ENCODE measurements at places on chromosomes 2 and 18. TPM values are rescaled to one million over a fixed set of nuclear protein-coding genes. Genes with fewer than 3 reads are reported as not detected.
A peak's percentile ranks its signal among the peaks of the same experiment; 100 is the strongest.

DNA sequence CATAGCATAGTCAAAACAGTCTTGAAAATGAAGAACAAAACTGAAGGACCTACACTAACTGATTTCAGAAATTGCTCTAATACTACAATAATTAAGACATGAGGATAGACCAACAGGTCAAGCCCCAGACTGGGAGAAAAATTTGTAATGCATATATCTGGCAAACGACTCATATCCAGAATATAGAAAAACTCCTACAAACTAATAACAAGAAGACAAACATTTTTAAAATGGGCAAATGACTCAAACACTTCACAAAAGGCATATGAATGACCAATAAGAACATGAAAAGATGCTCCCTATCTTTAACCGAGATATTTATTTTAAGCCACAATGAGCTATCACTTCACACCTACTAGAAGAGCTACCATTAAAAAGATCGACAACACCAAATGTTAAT, 14.2 kb downstream of the TGFBRAP1 start:
- no peak for DNase-seq

- DNase-seq, result no peak
Observed at GRCh38 chr18:68960355-68960754, 162.5 kb downstream of the CCDC102B start.

DNA sequence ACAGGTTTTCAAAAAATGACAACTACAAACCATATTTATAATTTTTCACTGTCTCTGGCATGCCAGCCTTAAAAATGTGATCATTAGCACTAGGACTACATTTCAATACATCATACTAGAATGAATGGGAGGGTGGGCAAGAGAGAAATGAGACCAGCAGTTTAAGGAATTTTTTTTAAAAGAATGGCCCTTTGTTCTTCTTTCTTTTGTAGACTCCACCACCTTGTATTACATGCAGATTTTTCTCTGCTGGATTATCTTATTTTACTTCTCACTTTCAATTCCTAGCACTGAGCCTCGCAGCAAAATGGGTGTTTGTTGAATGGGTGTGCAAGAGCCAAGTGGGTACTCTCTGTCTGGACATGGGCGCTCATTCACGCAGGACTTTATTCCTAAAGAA, 39.9 kb downstream of the FRZB start:
- no peak for DNase-seq

- no peak for DNase-seq
Observed at GRCh38 chr2:60460577-60461420, 92.7 kb downstream of the BCL11A start.

GRCh38 chr18:40380686-40381439, 1574.2 kb upstream of the PIK3C3 start:
- DNase-seq, result no peak

GRCh38 chr2:27494944-27495554, at the start of gene FNDC4:
Gene FNDC4, minus strand, starts transcription at chr2:27495200. Its CDS starts 521 bp downstream, at chr2:27494679.
- DNase-seq, result peak; percentile 43

DNA sequence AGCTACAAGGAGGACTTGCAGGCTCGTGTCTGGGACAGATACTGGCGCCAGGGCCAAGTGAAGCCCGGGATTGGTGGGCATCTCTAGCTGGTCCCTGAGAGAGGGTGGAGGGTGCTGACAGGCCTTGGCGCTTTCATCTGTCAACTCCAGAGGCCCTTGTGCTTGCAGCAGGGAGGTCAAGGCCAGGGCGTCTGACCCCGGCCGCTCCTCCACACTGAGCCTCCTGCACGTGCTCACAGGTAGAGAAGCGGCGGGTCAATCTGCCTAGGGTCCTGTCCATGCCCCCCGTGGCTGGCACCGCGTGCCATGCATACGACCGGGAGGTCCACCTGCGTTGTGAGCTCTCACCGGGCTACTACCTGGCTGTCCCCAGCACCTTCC, 9.5 kb downstream of the CAPN10 start:
- no peak for DNase-seq

- no peak for DNase-seq
Observed at GRCh38 chr2:150997066-150997465, 264.6 kb downstream of the RBM43 start.

GRCh38 chr2:127558911-127559310, 23.4 kb downstream of the MYO7B start:
- DNase-seq, result no peak

DNA sequence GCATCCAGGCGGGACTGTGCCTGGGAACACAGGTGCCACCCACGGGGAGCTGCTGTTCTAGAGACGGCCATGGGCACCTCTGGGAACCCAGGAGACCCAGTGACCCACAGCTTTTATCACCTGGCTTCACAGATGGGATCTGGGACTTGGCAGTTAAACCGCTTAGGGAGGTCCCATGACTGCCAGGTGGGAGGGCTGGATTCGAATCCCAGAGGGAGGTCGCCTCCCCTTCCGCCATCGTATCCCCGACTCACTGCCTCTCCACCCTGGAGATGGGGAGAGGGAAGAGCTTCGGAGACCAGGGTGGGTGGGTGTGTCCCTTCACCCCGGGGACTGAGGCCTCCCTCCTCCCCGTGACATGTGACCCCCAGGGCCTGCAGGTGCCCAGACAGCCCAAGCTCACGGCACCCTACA, 169.4 kb downstream of the RTP5 start:
- DNase-seq, result no peak

GRCh38 chr2:223032187-223033142, 19.5 kb upstream of the KCNE4 start:
- DNase-seq, result no peak

- no peak for DNase-seq
Observed at GRCh38 chr2:197217541-197217940, 93.0 kb downstream of the ANKRD44 start.

GRCh38 chr2:121170577-121170976, 114.4 kb downstream of the TFCP2L1 start:
- no peak for DNase-seq

- no peak for DNase-seq
Observed at GRCh38 chr2:225773148-225773547, 373.6 kb downstream of the NYAP2 start.

- DNase-seq, result no peak
Observed at GRCh38 chr2:205593891-205594290, 88.4 kb upstream of the NRP2 start.

GRCh38 chr2:173491418-173491817, 136.7 kb downstream of the CDCA7 start:
- DNase-seq, result no peak

GRCh38 chr2:109478906-109479493, 134.8 kb downstream of the SEPTIN10 start:
- no peak for DNase-seq

- no peak for DNase-seq
Observed at GRCh38 chr18:75200071-75200470, 8.9 kb downstream of the PTGR3 start.

DNA sequence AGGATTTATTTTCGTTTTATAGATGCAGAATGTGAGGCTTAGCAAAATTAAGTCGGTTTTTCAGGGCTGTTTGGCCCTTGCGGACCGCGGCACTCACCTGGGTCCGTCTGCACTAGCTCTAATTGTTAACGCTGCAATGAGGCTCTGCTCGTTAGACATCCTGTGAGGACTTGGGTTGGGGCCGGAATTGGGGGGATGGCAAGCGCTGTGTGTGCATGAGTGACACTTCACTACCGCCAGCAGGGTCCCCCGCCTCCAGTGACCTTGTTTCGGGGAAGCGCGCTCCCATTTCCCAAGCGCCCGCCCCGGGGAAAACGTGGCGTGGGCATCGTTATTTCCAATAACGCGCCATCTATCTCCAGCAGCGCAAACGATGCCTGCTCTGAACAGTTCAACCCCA, 54.2 kb downstream of the KCNG2 start:
- DNase-seq, result no peak

GRCh38 chr2:45627911-45628310, 16.8 kb upstream of the SRBD1 start:
- no peak for DNase-seq

DNA sequence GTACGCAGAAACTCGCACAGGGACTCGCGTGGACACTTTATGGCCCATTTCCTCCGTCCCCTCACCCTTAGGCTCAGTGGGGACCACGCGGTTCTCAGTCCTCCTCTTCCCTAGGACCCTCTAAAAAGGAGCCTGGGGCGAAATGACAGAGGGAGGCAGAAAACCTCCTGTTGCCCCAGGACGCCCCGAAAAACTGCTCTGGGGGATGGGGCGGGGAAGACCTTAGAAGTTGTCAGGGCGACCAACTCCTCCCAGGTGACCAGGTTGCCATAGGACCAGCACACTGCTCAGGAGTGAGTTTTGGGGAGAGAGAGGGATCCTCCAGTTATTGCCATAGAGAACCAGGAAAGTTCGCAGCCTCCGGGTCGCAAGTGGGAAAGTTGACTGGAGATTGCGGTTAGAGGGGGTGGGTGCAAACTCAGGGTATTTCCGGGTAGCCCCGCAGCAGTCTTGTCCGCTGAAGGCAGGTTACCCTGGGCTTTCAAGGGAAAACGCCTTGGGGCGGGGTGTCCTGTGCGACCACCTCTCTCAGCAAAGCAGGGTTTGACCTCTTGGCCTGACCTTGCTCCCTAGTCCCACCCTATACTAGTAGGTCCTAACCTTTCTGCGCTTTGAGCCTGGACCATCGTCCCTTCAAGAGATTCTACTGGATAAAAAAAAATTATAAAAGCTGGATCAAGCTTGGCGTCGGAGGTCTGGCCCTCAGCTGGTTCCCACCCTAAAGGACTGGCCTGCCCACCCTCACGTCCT, 7.8 kb upstream of the PAX3 start:
- DNase-seq, result no peak

GRCh38 chr2:175111200-175111657, 56.8 kb downstream of the ATF2 start:
- no peak for DNase-seq

GRCh38 chr2:160267022-160267421, 67.0 kb upstream of the ITGB6 start:
- no peak for DNase-seq

- DNase-seq, result no peak
Observed at GRCh38 chr2:20222769-20223406, 2.0 kb downstream of the SDC1 start.

DNA sequence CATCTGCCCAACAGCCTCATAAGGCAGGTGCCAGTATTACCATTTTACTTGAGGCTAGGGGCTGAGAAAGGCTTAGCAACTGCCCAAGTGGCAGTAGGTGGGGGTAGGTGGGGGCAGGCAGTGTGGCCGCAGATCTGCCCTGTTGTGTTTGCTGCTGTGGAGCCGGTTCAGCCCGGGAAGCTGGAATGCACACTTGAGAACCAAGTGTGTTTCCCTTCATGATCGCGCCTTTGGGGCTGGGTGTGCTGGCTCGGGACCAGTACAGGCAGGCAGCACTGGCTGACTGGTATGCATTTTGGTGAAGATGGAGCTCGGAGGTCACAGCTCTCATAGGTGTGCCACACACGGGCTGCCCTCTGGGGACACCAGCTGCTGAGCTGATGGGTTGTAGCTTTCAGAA, 85.1 kb downstream of the CABLES1 start:
- no peak for DNase-seq

DNA sequence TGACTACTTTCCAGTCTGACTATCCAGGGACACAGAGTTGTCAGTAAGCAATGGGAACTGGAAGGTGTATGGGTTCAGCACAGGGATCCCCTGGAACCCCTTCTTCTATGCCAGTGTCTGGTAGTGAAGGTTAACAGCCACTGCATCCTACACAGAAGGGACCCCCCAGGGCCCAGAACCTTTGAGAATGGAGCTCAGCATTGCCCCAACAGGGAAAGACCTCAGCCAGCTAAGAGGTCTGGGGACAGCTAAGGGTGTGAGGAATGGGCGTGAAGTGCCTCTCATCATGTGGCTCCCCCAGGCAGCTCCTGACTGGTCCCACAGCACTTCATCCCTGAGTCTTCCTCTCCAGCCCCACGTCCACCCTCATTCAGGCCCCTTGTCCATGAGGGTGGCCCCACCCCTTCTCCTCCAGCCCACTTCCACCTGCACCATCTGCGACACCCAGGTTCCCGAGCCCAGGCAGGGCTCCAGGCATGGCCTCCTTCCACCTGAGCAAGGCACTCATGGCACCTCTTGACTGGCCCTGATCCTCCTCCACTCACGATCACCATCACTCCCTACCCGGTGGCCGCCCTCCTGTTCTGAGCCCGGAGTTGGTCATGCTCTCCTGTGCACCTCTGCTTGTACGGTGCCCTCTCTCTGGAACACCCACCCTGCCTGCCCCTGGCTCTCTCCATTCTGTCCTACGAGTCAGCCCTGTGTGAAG, 77.1 kb downstream of the SFXN5 start:
- no peak for DNase-seq

DNA sequence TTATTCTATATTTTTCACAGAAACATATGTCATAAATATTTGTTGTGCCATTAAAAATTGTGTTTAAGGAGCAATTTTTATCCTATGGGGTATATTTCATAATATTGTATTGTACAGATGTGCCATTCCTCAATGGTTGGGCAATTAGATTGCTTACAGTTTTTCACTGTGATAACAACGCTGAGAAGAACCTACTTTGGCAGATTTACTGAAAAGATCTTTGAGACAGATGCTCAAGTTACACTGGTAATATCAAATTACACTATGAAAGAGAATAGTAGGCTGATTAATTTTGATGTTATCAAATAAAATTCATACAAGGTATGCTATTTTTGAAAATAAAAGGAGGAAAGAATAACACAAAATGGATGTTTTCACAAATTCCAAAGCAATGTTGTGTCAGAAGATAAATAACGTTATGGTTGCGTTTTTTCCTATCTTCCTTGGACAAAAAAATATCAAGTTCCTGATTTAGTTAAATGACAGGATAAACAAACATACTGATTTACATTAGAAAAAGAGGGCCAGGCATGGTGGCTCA, 335.1 kb upstream of the ZNF521 start:
- DNase-seq, result no peak

The ALK gene
- 0.08 TPM for total RNA-seq

The C2orf68 gene
- total RNA-seq, result 43.4 TPM

The SCYGR4 gene
- not detected for total RNA-seq

The NEU2 gene
- not detected for total RNA-seq

The RAB17 gene
- total RNA-seq, result 1.5 TPM

The IL36G gene
- total RNA-seq, result not detected

The NTSR2 gene
- total RNA-seq, result not detected

The GCA gene
- total RNA-seq, result 5.2 TPM

The TMEM37 gene
- 0.96 TPM for total RNA-seq

The TUBA4B gene
- not detected for total RNA-seq

The LINC00305 gene
- not detected for total RNA-seq

The LOXL3 gene
- 2.3 TPM for total RNA-seq

The POTEJ gene
- not detected for total RNA-seq

The REEP1 gene
- 7.9 TPM for total RNA-seq

The MSTN gene
- total RNA-seq, result 6.6 TPM

The HOXD12 gene
- total RNA-seq, result not detected

The C2orf74 gene
- 14.2 TPM for total RNA-seq

The EVX2 gene
- total RNA-seq, result not detected

The ADAM17 gene
- total RNA-seq, result 16.1 TPM

Data from psoas muscle (tissue), 8 donors.